ENCODE measurements at places on chromosomes 4 and X.
A peak's percentile ranks its signal among the peaks of the same experiment; 100 is the strongest.

DNA sequence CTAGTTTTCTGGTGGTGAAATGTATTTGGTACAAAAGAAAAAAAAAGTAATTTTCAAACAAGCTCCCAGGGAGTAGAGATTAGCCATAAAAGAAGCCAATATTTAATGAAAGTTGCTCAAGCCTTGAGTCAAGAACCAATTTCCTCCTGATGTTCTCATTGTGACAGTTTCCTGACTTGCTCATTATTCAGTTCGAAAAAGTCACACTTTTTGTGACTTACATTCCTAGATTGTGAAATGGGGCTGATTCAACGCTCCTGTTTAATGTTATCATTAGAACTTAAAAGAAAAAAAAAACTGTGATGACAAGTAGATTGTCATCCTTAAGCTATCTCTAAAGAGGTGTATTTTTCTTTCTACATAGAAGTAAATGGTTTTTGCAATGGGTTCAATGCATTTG is 122.6 kb upstream of the BMPR1B start:
- DNase-seq = no peak

GRCh38 chrX:1491851-1492349 is 39.2 kb upstream of the ASMTL start:
- DNase-seq = no peak

- DNase-seq = peak; percentile 56
Measured at GRCh38 chr4:88660446-88661294, 37.0 kb downstream of the NAP1L5 start.

DNA sequence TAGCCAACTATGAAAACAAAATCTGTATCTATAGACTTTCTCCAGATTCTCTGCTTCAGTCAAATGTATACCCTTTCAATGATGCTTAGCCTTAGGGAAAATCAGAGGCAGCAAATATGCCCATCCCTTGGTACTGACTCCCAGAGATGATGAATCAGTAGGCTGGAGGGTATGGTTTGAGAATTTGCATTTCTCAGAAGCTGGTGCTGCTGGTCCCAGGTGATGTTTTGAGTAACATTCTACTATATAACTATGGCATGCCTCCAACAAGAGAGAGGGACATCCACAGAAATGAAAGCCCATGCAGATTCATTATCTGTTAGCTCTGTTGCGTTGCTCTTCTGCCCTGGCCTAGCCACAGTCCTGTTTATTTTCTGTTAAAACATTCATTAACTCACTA is 13.6 kb downstream of the TNIP3 start:
- no peak for DNase-seq

- no peak for DNase-seq
Measured at GRCh38 chrX:28854637-28855036, 267.4 kb downstream of the IL1RAPL1 start.

DNA sequence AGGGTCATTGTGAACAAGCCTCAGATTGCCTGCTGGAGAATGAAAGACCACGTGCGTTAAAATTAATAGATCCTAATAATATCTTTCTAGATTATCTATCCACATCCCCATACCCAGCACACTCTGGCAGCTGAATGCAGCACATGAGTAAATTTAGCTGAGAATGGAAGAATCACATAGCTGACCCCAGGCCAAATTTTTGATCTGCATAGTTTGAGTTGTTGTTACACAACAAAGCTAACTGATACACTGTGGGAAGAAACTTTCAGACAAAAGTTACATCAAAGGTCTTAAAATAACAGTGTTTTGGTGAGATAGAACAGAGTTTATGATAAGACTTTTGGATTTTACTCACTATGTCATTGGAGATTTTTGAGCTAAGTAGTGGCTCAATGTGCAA is 72.4 kb upstream of the ANXA10 start:
- DNase-seq = no peak

GRCh38 chr4:1767770-1768366 is 25.2 kb upstream of the FGFR3 start:
- no peak for DNase-seq

DNA sequence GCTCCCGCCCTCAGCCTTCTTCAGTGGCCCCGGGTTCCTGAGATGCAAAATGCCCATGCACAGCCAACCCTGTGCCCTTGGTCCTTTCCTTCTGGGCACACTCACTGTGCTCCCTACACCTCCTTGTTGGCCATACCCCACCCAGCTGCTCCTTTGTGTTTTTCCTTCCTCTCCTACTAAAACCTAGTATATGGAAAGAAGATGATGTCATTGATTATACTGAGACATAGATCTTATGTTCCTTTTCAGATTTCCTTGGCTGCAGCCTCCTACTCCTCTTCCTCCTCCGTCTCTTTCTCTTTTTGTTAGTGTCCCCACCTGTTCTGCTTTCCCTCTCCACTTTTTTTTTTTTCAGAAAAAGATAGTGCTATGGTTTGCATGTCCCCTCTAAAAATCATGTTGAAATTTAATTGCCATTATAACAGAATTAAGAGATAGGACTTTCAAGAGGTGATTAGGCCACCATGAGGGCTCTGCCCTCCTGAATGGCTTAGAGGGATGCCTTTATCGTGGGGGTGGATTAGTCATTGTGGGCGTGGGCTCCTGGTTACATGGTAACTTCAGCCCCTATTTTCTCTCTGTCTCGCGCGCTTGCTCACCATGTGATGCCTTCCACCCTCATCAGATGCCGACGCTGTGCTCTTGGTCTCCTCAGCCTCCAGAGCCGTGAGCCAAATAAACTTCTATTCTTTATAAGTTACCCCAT is 254.9 kb upstream of the GATB start:
- DNase-seq = no peak

- DNase-seq = peak; percentile 31
Measured at GRCh38 chr4:152628128-152628527, 51.7 kb downstream of the TMEM154 start.

DNA sequence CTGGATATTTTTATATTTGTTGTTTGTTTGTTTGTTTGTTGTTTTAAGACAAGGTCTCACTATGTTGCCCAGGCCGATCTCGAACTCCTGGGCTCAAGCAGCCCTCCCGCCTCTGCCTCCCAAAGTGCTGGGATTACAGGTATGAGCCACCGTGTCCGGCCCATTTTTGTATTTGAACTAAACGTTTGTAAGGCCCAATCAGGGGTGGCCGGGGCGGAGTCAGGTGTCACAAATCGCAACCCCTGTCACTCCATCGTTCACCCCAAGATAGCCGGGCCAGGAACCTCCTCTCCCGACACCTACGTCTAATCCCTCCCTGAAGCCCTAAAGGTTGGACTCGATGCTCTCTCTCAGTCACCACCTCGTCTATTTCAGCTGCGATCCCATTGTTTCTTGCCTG is 722 bp upstream of the EFHC2 start:
- DNase-seq = no peak

GRCh38 chr4:76563454-76564122 is 128.6 kb downstream of the SHROOM3 start:
- DNase-seq = no peak

GRCh38 chr4:129246910-129247461 is 151.0 kb downstream of the C4orf33 start:
- no peak for DNase-seq

DNA sequence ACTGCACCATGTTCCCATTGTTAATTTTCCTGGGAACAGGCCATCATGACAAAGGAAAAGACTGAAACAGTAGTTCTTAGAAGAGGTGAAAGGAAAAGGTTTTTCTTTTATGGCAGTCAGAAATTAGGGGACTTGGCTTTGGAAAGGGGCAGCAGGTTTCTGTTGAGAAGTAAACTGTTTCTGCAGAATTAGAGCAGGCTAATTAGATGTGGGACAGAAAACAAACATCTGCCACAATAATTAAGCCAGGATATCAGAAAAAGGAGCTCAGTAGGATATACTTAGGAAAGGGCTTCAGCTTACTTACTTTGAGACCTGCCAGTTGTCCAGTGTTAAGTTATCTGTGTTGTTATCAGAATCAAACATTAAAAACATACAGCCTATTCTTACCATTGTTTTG is 36.7 kb upstream of the STPG2 start:
- DNase-seq = no peak

GRCh38 chr4:88696630-88697029 is 999 bp downstream of the NAP1L5 start:
- DNase-seq = no peak

- no peak for DNase-seq
Measured at GRCh38 chr4:91829531-91829930, 474.2 kb upstream of the GRID2 start.

GRCh38 chrX:108947205-108947604 is 210.8 kb upstream of the IRS4 start:
- DNase-seq = no peak
